ENCODE measurements at places on chromosomes 2 and 18.

- no peak for DNase-seq
Measured at GRCh38 chr18:10051877-10052631, 138.2 kb downstream of the VAPA start.

- DNase-seq: no peak
Measured at GRCh38 chr2:180539541-180539940, 440.9 kb upstream of the UBE2E3 start.

- no peak for DNase-seq
Measured at GRCh38 chr18:74748809-74749208, 151.1 kb downstream of the ZNF407 start.

GRCh38 chr18:23617412-23618014 is 31.2 kb upstream of the NPC1 start:
- no peak for DNase-seq

DNA sequence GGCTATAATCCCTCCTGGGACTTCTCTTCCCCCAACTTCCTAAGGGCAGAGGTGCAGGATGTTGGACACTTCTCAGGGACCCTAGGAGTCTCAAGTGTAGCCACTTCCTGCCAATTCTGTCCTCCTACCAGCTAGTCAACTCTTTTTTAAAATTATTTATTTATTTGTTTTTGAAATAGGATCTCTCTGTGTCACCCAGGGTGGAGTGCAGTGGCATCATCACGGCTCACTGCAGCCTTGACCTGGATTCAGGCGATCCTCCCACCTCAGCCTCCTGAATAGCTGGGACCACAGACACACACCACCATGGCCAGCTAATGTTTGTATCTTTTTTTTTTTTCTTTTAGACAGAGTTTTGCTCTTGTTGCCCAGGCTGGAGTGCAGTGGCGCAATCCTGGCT is 11.5 kb downstream of the SFTPB start:
- DNase-seq: no peak

DNA sequence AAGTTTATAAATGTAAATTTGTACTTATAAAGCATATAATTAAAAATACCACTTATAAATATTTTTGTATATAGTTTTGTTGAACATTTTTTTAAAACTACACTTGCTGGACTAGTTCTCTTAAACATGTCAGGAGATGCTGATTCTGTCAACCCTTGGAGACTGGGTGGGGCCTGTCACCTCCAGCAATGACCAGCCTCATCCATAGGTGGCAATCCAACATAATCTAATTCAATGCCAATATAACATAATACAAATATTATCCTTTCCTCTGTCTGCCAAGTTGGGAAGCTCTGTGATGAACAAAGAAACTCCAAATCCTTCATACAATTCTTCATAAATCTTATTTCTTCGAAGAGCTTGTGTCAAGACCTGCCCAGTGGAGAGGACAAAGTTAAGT is 140.4 kb downstream of the RBMS1 start:
- DNase-seq: no peak

All from stimulated activated CD8-positive, alpha-beta memory T cell treated with anti-CD3 and anti-CD28 coated beads, Interleukin-15, amount 100 ng/mL, for 48 hours (primary cell).